ENCODE measurements at places on chromosomes 12 and 14.

DNA sequence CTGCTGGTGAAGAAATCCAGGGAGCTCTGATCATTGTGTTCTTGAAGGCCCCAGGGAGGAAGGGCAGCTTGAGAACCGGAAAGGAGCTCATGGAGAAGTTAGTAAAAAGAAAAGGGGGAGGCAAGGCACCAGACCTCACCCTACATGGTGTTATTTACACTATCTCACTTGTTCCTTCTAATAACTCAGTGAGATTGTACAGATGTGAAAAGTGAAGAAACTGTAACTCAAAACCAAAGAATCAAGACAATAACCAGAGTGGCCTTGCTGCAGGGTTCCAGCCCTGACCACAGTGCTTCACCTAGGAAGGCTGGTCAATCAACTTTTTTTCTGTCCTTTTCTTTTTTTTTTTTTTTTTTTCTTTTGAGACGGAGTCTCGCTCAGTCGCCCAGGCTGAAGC is 353.6 kb downstream of the TMTC2 start:
- no peak for DNase-seq

GRCh38 chr14:79074510-79074909 is 904.3 kb downstream of the NRXN3 start:
- DNase-seq = no peak

- no peak for DNase-seq
Measured at GRCh38 chr14:91870001-91870400, 2.7 kb upstream of the TC2N start.

DNA sequence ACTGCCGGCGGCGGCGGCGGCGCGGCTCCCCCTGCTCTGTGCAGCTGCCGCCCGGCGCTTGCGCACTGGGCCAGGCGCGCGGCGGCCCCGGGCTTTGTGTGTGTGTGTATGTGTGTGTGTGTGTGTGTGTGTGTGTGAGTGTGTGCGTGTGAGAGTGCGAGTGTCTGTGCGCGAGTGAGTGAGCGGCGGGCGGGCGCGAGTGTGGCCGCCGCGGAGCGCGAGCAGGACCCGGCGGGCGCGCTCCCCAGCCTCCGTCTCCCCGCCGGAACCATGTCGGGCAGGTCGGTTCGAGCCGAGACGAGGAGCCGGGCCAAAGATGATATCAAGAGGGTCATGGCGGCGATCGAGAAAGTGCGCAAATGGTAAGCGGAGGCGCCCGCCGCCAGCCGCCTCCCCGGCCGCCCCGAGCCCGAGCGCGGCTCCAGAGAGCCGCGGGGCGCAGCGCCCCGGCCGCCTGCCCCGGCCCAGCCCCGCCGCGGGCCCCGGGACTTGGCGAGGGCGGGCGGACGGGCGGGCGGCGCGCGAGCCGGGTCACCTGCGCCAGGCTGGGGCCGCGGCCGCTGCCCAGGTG is at the start of gene BCL7A:
Gene BCL7A, plus strand, starts transcription at position 63 of the 571 bp plus-strand sequence. Its CDS starts 208 bp downstream, at position 271.
- DNase-seq = peak; percentile 76

DNA sequence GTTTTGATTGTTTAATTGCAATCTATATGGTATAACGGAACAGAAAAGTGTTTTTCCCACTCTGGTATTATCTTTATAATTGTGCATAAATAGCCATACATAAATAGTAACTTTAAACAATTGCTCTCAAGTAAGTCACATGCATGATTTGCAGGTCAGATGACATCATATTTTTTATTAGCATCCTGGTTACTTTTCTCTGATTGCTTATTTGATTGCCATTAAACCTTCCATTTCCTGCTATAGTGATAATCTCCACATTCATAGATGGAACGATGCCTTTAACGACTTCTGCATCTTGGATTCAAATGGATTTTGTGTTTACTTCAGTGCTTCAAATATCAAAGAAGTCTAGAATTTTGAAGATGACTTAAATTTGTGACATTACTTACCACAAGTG is 3.5 kb upstream of the KLRK1 start:
- DNase-seq = peak; percentile 40

DNA sequence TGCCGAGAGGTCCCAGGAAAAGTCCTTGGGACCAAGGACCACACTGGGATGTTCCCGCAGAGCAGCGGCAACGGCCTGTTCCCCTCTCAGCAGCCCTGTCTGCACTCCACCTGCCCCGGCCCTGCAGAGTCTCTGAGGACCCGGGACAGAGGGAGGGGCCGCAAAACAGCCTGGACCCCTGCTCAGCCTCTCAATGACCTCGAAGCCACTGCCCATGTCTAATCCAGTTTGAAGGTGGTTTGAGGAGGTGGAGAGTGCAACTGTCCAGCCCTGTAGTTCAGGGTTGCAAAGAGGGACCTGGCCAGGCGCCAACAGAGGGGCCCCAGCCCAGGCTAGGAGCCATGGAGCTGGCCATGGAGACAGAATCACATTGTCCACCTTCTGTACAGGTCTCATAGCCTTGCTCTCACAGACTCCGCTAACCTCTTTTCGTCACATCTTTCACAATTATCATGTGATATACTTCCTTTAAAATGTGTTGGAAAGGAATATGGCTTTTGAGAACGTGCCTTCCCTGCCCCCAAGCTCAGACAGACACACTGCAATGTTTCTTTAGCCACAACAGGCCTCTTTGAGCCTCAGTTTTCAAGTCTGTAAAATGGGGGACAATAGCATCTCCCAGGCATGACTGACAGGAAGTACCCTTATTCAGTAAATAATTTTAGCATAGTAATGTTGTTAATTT is 49.3 kb downstream of the ACTN1 start:
- DNase-seq = no peak

GRCh38 chr14:78598046-78598920 is 428.1 kb downstream of the NRXN3 start:
- peak; percentile 50 for DNase-seq

DNA sequence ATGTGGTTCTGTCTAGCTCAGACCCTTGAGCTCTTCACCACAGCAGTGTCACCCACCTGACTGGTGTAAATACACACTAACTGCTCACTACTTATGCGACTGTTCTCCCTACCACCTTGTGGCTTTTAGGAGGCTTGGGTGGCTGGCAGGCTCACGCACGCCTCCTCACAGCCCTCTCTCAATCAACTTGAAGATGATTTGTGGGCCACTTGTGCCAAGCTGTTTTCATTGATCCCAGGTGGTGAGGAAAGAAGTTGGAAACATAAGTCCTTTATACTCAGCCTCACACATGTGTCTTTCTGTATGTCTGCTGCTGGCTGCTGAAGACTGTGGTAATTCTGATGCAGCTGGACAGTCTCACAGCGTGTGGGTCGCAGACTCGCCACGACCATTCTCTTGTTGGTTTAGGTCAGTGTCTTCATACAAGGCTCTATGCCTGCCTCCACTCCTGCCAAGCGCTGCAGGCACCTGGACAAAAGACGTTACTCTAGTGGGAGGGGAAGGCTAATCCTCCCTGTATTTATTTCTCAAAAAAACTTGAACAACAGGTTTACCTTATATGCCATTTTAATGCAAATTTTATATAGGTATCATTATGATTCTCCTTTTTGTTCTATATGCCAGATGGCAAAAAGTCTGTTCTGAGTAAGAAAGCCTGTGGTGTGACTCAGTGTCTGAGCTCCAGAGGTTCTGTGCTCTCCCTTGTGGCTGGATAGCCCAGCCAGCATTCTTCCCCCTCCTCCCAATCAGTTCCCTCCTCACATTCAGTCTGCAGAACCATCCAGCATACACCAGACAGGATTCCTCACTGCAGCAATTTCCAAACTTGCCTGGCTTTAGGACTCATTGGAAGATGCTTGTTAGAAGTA is 115.6 kb downstream of the DIP2B start:
- peak; percentile 34 for DNase-seq

- DNase-seq = no peak
Measured at GRCh38 chr14:32821964-32822653, 116.6 kb upstream of the NPAS3 start.

- no peak for DNase-seq
Measured at GRCh38 chr14:24849471-24849870, 200.5 kb downstream of the STXBP6 start.

DNA sequence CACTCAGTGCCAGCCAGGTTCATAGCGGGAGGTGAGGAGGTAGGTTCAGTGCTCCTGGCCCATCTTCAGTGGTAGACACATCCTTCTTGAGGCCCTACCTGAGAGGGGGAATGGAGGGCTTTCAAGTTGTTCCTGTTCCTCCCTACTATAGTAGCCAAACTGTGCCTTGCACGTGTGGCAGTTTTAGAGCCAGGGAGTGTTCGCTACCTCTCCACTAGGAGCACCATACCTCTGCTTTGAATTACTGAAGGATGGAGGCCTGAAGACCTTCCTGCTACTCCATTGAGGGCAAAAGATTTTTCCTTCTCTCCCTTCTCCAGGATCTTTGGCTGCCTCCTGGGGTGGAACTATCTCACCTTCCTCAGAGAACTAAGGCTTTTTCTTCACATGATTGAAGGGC is 5.9 kb upstream of the ALG10 start:
- DNase-seq = no peak

DNA sequence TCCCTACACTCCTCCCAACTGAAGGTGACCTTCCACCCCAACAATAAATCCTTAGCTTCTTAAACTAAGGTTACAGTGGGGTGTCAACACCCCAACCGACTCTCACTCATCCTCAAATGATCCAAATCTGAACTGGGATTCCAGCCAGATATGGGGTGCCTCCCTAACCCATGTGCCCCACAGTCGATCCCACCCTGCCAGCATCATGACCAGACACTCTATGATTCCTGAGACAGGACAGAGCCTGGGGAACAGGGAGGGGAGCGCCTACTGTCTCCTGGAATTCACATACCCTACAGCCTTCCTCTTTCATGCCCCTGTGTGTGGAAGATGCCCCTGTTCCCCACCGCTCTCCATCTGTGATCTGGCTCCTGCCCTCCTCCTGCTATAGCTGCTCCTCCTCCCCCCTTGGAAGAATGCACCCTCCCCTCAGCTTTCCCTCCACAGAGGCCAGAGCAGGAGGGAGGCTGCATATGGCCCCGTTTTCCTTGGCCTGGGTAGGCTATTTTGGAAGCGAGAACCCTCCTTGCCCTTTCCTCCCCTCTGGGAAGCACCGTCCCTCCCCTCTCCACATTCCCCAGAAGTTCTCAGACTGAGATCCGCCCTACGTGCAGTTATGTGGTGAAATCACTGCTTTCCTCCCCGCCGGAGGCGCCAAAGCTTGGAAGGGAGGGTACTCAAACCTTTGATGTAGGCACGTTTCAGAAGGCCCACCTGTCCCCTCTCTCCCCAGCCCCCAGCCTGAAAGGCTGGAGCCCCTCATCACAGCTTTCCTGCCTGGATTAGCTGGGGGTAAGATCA is 48.0 kb downstream of the SMUG1 start:
- no peak for DNase-seq
